ENCODE measurements at places on chromosomes 4 and X.
A peak's percentile ranks its signal among the peaks of the same experiment; 100 is the strongest.

GRCh38 chr4:100360211-100360610 lies 157.6 kb downstream of the EMCN start:
- DNase-seq: no peak

DNA sequence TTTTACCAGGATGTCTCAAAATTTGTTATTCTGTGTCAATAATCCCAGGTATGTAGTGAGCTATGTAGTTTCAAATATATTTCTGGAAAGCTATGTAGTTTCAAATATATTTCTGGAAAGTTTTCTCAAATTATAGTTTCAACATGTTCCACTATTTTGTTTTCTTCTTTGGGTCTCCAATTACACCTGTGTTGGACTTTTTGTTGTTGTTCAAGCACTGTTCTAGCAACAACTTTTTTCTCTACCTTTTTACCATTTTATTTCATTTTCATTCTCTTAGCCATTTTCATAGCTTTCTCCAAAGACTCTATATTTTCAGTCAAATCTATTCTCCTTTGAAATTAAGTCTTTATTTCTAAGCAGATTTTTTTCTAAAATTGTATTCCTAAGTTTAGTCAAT lies 88.4 kb downstream of the LCORL start:
- no peak for DNase-seq

- DNase-seq: peak; percentile 79
Measured at GRCh38 chrX:152635941-152636340, 1.8 kb upstream of the GABRQ start.

- no peak for DNase-seq
Measured at GRCh38 chr4:99724067-99724466, 66.4 kb upstream of the C4orf54 start.

DNA sequence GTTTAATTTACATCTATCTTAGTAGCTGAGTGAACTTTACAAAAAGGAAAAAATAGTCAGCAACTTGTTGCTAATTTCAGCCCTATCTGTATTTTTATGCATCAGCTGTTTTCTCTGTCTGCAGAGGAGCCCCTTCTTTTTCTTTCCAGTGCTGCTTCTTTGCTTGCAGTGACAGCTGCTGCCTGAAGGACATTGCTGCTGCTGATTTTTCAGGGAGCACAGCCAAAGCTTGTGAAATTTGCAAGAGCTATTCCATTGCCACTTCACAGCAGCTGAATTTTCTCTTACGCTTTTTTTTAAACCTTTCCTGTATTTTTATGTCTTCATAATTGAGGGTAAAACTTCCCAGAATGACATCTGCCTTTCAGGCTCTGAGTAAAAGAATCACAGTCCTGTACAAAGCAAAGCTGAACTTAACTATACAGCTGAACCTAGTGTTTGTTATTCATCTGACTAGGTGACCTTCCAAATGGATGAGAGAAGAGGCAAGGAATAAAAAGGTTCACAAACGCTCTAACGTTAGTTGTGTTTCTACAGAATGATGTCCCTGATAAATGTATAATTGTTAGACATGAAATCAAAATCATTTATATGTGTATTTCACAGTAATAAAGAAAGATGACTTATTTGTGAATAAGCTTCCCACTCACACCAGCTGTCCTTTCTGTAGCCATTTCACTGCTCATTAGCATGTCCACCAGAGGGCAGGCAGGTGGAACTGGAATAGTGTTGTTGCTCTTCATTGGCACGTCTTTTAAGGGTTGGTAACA lies 541.4 kb downstream of the ADGRL3 start:
- peak; percentile 49 for DNase-seq

DNA sequence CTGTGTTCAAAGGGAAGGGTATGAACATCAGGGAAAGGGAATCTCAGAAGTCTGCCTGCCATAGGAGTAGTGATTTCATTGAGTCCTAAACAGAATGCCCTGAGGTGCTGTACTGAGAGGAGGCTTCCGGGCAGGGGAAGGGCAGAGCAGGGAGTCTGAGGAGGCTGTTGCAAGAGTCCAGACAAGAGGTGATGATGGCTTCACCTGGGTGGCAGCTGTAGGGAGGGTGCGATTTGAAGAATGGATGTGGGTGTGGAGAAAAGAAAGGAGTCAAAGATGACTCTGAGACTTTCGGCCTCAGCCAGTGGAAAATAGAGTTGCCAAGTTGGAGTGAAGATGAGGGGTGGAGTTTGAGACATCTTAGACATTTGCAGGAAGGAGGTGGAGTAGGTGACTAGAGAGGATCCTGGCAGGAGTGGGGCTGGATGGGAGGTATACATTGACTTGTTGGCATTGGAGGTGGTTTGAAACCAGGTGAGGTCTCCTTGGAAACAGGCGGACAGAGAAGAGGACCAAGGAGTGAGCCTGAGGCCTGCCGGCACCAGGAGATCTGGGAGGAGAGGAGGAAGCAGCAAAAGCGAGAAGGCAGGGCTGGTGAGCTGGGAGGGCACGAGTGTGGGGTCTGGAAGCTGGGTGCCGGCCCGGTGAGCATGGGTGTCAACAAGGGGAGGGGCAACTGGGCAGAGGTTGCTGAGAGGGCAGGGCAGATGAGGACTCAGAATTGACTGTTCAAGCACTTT lies 24.2 kb downstream of the TBC1D14 start:
- no peak for DNase-seq

GRCh38 chr4:180106997-180107396 lies 2136.2 kb upstream of the TENM3 start:
- no peak for DNase-seq

- no peak for DNase-seq
Measured at GRCh38 chr4:168560184-168561180, 63.6 kb downstream of the PALLD start.

DNA sequence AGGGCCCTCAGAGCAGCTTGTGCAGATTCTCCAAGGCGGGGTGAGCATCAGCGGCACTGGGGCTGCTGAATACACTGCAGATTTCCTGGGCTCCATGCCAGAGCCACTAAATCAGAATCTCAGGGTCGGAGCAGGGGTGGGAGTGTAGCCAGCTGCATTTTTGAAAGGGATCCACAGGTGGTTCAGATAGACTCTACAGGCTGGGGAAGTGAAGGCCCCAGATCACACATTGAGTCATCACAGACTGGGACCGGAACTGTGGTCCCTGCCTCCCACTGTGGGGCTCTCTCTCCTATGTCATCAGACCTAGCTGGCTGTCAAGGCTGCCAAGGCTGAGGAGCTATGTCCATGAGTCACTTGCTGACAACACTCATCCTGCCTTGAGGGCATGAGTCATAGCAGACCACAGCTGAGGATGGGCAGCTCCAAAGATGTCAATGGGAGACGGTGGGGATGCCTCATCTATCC lies 162.3 kb upstream of the MAMLD1 start:
- DNase-seq: no peak

DNA sequence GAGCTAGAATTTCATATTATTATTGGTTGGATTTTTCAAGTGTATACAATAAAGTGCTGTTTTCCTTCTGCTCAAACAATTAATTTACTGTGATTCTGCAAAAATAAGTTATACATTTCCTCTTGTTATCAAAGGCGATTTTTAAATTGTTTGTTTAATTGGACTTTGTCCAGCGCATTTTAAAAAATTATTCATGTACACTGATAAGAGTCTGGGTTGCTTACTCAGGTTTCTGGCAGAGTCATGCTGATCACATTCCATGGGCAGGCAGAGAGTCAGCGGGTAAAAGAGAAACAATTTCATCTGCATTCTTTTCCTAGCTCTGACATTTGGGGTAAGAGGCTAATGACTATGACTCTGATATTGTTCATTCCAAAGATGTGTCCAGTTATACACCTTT lies 8.9 kb downstream of the FAT4 start:
- no peak for DNase-seq

DNA sequence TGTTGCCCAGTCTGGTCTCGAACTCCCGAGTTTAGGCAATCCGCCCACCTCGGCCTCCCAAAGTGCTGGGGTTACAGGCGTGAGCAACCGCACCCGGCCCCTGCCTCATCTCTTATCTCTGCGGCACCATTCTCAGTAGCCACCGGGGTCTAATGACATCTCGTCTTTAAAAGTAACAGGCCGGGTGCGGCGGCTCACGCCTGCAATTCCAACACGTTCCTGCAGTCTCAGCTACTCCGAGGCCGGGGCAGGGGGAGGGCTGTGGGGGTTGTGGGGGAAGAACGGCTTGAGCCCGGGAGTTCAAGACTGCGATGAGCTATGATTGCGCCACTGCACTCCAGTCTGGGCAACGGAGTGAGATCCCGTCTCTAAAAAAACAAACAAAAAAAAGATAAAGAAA lies 28.8 kb downstream of the ING2 start:
- DNase-seq: peak; percentile 62

DNA sequence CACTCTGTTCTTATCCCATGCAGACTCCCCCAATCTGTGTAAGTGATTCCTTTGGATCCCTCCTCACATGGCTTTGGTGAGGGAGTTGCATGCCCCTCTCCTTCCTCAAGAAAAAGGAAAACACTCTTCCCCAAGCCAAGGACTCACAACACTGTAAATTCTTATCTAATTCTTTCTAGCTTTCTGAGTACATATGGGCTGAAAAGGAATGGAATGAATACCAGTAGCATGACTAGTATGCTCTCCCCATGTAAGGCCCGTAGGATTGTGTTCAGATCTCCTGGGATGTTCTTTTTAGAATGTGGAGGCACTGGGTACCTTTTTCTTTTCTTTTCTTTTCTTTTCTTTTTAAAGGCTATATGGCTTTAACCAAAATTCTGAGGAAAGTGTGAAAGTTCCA lies 17.0 kb upstream of the MAGED1 start:
- DNase-seq: no peak

DNA sequence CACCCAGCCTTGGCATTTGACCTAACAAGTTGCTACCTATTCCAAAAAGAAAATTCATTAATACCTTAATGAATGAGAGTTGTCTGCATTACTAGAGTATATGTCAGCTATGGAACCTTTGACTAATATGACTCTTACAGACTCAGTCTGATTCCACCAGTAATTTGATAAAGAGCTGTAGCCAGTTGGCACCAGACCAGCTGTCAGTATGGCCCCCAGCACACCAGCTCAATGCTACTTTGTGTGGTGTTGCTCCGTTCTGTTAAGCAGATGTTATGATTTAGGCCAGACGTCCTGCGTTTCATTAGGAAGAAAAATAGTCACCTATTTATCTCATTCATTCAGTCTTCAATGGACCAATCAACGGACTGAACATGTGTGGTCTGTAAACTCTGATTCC lies 215.5 kb downstream of the TLL1 start:
- no peak for DNase-seq

DNA sequence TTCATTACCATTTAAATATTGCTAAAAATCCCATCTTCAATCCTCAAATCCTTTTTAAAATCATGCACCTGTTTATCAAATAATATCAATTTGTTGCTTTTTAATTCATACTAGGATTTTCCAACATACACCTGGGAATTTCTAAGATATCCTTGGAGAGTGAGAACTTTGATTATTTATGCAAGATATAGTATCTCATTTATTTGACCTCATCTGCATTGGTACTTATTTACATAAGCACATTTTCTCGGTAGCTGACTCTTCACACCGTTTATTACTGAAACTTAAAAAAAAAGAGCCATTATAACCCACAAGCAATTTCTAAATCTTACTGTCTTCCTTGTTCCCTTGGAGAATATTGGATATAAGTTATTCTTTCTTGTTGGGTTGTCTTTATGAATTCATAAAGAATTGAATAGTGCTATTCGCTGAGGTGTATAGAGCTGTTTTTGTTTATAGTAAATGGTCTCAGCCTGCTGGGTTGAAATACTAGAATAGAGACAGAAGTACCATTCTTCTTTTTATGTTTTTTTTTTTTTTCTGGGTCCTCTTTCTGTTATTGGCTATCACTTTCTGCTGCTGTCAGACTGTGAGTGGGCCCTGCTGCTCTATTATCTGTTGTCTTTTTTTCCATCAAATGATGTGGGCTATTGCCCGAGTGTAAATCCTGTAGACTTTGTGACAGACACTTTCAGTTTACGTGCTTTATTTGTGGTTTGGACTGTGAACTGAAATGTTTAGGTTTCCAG lies 2.9 kb downstream of the UGT8 start:
- no peak for DNase-seq

DNA sequence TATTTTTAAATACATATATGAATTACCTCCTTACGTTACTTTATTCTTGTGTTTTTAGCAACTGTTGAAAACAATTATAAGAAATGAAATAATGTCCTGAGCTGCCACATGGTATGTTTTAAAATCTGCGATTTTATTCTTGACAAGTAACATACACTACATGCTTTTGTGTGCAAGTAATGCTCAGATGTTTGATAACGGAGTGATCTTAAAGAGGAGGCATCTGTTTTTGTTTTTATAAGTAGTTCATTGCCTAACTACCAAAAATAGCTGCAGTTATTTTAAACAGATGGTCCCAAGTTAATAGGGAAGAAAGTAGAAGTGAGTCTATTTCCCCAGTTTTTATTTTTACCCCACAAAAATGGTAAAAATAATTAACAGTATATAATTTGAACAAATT lies 55.2 kb downstream of the GAB1 start:
- DNase-seq: no peak

DNA sequence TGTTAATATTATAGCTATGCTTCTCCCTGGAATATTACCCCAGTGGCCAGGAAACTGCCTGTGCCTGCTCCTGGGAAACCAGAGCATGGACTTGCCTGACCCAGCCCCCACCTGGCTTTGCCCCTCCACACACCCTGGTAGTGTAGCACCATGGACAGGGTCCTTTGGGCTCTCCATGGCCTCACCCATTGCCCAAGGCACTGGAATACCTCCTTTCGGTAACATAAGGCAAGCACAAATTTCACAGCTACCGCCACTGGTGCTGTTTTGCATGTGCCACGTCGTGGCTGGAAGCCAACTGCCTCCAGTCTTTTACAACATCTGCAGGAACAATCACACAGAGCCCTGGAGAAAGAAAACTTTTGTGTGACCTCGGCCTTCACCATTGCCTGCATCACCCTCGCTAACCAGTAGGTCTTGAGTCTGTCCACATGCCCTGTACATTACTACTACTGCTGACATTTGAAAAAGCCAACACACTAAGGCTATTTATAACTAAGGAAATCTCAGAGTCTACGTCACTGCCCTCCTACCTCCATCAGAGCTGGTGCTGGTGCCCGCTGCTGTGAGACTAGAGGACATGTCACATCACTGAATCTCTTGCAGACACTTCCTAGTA lies 47.7 kb downstream of the HPGD start:
- DNase-seq: peak; percentile 8

- no peak for DNase-seq
Measured at GRCh38 chr4:24468071-24468470, 116.3 kb downstream of the DHX15 start.

GRCh38 chr4:101421386-101421785 lies 74.1 kb upstream of the PPP3CA start:
- DNase-seq: no peak

GRCh38 chrX:93932471-93933220 lies 258.6 kb downstream of the FAM133A start:
- DNase-seq: no peak

- DNase-seq: no peak
Measured at GRCh38 chrX:39222346-39223113, 421.3 kb downstream of the MID1IP1 start.
